Psoas muscle (tissue), 8 donors: ENCODE measurements at places on chromosomes 7 and 10. TPM values are rescaled to one million over a fixed set of nuclear protein-coding genes. Genes with fewer than 3 reads are reported as not detected.

GRCh38 chr7:67917437-67917755, 920.8 kb downstream of the TYW1 start:
- no peak for DNase-seq

- no peak for DNase-seq
Observed at GRCh38 chr10:71239946-71240795, 27.8 kb downstream of the UNC5B start.

DNA sequence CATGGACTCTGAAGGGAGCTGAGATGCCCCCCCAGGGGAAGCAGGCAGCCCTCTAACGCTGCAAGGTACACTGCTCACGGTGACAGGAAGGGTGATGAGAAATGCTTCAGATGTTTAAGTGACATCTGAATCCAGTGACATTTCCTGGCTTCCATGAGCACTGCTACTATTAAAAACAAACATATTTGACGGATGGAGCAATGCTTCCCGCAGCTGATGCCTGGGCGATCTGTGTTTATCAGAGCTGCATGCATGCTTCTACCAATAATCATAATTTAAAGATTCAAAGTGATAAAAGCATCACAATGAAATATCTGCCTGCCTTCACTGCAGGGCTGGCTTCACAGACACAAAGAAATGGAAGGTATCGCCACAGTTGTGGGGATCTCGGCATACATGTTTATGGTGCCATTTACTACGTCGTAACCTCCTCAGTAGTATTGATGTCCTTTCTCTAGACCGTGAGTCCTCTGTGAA, 66.1 kb upstream of the AOAH start:
- no peak for DNase-seq

The WDR86 gene
- 0.34 TPM for total RNA-seq

The ELN gene
- 41.1 TPM for total RNA-seq

DNA sequence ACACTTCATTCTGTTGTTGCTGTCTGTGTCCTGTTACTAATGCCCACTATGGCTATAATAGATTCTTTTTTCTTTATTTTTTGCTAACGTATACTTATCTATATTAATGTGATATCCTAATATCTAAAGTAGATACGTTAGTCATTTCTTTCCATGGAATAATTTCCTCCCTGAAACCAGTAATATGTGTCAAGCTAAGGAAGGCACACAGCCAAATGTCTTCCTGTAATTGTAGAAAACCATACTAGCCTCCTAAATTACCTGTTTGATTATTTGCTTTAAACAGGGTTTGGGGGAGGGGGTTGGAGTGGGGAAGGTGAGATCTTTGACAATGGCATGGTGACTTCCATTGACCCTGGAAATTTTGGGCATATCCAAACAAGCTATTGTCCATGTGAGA, 56.4 kb downstream of the THNSL1 start:
- no peak for DNase-seq

The CPN1 gene
- total RNA-seq = not detected

GRCh38 chr10:117996709-117997108, 50.0 kb downstream of the RAB11FIP2 start:
- no peak for DNase-seq

The TSPAN33 gene
- total RNA-seq = 15.0 TPM

The PIP gene
- total RNA-seq = not detected

DNA sequence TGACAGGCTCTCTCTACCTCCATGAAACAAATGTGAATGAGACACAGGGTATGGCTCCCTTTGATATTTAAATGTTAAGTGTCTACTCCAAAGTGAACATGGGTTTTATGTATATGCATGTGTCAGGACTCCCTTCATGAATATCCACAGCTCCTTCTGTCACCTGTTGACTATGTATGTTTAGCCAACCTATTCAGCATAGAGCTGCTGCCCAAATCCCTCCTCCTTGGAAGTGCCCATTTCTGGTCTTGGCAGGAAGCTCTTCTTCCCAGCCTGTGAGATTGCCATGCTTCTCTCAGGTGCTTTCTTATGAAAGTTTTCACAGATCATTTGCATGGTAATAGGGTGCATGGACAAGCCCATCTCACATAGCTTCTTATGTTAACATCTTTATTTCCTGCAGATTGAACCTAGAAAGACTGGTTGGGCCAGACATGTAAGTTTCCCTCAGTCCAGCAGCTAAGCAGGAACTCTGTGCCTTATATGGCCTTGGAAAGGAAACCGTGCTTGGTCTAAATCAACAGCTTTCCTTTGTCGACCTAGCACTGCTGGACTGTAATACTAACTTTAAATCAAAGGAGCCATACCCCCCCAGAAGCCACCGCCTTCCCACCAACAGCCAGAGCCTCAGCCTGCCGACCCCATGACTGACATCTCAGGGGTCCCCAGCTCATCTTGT, 288.9 kb downstream of the ADARB2 start:
- DNase-seq = no peak

- no peak for DNase-seq
Observed at GRCh38 chr10:131959841-131960240, 21.9 kb downstream of the BNIP3 start.

DNA sequence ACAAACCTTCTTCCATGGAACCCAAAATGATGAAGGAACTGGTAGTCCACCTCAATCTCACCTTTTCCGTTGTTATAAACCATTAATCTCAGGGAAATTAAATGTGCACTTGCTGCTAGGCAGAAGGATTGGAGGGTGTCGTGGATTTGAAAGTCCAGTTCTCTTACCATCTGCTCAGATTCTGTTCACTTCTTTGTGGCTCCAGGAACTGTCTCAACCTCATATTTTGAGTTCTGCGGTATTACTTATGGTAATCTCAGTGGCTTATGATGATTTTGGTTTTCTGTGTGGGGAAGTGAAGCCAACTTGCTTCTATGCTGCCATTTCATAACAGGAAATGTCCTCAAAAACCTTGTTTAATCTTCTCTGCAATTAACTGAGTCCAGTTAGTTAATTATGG, 136.4 kb downstream of the CDC14C start:
- no peak for DNase-seq

DNA sequence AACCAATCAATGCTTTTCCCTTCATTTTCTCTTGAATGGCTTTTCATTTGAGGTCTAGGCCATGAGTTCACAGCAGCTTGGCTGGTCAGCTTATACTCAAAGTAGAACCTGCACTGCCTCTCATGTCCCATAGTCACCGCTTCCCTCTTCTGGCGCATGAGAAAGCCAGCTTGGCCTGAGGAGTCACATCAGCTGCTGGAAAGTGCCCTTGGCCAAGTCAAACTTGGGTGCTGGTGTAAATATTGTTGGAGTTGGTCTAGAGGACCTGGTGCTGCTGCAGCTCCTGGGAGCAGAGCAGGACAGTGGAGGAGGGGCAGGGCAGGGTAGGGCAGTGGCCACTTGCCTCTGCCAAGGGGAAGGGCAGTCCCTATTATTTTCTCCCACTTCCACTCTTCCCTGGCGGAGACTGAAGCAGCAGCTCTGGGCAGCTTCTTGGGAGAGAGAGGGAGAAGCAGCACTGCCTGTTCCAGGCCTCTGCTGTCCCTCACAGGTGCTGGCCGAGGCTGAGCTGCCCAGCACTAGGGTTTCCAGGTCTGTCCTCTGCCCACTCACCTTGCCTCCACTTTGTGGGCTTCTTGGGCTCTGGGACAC, 12.8 kb downstream of the UBE2D4 start:
- peak; percentile 19 for DNase-seq

DNA sequence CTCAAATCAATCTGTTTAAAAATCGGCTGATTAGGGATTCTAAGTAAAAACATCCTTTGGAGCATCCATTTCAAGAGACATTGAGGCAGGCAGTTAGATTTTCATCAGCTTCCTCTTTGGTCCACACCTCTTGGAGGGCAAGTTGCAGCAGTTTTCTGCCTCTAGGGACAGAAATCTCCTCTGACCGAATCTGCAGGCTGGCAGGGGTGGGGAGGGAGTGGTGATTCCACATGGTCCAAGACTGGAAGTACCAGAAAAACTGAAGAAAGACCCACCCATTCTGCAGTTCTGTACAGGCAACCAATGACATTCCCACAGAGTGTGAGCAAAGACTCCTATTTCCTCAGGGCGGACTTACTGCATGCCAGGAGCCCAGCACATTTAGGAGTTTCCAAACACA, 29.0 kb downstream of the FGFBP3 start:
- no peak for DNase-seq

The GARIN1A gene
- 0.91 TPM for total RNA-seq

DNA sequence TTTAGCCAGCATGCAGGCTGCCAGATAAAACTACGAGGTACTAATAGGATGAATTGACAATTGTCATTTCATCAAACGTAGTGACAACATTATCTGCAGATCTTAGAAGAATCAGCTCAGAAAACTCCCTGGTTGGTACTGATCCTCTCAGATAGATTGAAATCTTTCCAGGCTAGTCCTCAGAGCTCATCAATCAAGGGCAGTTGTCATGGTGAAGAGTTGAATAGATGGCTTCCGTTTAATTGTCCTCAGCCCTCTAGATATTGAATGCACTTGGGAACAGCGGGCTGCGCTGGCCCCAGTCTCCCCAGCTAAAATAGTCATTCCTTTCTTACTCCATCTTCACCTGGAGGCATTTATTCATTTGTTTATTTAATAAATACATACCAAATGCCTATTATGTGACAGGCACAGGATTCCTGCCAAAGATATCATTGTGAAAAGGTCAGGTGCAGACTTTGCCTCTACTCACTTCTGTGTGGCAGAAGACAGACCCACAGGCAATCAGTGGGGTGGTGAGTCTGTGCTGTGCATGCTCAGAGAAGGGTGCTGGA, 1081.6 kb downstream of the TYW1 start:
- no peak for DNase-seq

The EEPD1 gene
- 13.3 TPM for total RNA-seq

GRCh38 chr7:102426268-102427018, 6.9 kb upstream of the ORAI2 start:
- DNase-seq = no peak

The CHST3 gene
- 44.0 TPM for total RNA-seq

- DNase-seq = no peak
Observed at GRCh38 chr7:16791071-16791470, 13.7 kb downstream of the AGR2 start.

GRCh38 chr7:48452218-48452617, 281.0 kb downstream of the ABCA13 start:
- DNase-seq = no peak
